ENCODE measurements at places on chromosomes 6 and 20.
A peak's percentile ranks its signal among the peaks of the same experiment; 100 is the strongest.

- DNase-seq = no peak
These were observed 261.9 kb downstream of the CDH26 start for GRCh38 chr20:60219984-60220562.

DNA sequence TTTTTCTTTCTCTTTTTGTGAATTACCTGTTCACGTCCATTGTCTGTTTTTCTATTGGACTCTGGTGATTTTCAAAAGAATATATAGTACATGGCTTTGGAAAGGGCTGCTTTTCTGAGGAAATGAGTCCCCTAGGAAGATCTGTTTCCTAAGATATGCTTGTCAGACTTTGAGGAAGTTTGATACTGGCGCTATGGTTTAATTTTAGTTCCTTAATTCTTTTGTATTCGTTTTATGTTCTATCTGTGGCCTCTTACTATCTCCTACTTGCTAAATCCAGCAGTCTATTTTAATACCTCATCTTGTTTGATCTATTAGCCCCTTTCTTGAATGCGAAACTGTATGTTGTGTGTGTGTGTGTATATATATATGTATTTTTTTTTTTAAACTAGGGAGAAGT is 101.9 kb downstream of the LIN28B start:
- DNase-seq = no peak

GRCh38 chr6:50369996-50370395 is 320.3 kb upstream of the DEFB112 start:
- no peak for DNase-seq

DNA sequence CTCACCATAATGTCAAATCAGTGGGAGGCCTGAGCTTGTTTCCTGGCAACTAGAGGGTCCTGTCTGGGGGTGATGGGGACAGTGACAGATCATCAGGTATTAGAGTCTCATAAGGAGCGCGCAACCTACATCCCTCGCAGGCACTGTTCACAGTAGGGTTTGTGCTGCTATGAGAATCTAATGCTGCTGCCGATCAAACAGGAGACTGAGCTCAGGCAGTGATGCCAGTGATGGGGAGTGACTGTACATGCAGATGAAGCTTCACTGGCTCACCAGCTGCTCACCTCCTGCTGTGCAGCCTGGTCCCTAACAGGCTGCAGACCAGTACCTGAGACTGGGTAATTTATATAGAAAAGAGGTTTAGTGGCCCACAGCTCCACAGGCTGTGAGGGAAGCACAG is 147.3 kb downstream of the TTLL2 start:
- no peak for DNase-seq

DNA sequence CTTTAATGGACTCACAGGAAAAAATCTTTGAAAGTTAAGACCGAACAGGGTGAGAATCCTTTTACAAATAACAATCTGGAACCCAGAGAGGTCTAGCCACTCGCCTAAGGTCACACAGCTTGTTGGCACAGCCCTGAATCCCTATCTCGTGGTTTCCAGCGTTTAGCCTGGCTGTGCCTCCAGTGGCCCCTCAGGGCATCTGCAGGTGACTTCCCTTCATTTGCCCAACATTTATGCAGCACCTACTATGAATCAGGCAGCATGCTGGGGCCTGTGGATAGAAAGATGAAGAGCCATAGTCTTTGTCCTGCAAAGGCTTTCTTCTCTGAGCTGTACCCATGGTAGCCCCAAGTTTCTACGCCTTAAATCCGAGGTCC is 2.6 kb upstream of the NR2E1 start:
- no peak for DNase-seq

DNA sequence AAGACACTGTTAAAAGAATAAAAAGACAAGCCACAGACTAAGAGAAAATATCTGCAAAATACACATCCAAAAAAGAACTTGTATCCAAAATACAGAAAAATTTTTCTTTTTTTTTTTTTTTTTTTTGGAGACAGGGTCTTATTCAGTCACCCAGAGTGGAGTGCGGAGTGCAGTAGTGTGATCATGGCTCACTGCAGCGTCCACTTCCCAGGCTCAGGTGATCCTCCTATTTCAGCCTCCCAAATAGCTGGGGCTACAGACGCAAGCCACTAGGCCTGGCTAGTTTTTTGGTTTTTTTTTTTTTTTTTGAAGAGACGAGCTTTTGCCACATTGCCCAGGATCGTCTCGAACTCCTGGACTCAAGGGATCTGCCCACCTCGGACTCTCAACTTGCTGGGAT is 3.1 kb downstream of the ZUP1 start:
- no peak for DNase-seq

DNA sequence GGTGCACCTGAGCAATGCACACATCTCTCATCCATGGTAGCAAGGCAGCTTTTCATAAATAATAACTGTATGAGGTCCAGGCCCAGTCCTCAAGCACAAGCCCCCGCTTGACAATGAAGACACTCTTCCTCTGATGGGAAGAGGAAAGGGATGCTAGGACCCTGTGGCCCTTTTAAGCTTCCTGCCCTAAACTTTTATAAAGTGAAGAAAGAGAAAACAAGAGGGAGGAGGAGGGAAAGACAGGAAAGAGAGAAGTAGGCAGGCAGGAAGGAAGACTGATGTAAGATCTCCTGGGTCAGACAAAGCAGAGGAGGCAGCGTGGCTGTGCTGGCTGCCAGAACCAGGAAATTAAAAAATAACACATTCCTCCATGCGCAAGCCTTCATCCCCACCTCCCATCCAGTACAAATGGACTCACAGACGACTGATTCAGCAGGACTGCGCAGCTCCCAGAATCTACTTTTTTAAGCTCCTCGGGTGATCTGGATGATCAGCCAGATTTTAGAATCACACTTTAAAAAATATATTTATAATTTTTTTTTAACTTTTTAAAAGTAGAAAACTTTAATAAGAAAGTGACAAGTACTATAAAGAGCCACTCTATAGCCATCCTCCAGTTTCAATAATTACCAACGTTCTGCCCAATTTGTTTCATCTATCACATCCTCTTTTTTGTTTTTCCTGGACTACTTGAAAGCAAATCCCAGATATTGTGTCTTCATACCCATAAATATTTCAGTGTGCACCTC is 16.5 kb downstream of the TNFAIP3 start:
- DNase-seq = no peak

GRCh38 chr6:84273048-84273809 is 45.8 kb upstream of the CEP162 start:
- DNase-seq = no peak

- DNase-seq = no peak
These were observed 37.3 kb upstream of the TOP1 start for GRCh38 chr20:40991181-40991889.

DNA sequence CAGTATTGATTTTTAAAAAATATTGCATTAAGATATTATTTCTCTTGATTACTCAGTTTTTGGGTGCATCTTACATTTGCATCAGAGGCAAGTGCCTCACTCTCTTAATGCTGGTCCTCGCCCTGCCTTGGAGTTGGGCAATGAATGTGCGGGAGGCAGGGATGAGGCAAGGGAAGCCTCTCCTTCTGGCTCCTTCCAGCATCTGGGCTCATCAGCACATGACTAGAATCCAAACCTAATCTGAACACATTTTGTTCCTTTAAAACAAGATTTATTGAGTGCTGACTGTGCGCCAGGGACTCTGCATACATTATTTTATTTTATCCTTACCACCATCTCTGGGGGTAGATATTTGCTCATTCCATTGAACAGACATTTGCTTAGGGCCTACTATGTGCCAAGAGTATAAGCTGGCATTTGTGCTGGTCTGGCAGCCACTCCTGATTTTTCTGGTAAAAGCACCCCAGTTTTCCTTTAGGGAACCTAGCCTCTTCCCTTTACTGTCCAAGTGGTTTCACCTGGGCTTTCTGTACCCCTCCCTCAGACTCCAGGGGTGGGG is 71.9 kb upstream of the ZNFX1 start:
- no peak for DNase-seq

DNA sequence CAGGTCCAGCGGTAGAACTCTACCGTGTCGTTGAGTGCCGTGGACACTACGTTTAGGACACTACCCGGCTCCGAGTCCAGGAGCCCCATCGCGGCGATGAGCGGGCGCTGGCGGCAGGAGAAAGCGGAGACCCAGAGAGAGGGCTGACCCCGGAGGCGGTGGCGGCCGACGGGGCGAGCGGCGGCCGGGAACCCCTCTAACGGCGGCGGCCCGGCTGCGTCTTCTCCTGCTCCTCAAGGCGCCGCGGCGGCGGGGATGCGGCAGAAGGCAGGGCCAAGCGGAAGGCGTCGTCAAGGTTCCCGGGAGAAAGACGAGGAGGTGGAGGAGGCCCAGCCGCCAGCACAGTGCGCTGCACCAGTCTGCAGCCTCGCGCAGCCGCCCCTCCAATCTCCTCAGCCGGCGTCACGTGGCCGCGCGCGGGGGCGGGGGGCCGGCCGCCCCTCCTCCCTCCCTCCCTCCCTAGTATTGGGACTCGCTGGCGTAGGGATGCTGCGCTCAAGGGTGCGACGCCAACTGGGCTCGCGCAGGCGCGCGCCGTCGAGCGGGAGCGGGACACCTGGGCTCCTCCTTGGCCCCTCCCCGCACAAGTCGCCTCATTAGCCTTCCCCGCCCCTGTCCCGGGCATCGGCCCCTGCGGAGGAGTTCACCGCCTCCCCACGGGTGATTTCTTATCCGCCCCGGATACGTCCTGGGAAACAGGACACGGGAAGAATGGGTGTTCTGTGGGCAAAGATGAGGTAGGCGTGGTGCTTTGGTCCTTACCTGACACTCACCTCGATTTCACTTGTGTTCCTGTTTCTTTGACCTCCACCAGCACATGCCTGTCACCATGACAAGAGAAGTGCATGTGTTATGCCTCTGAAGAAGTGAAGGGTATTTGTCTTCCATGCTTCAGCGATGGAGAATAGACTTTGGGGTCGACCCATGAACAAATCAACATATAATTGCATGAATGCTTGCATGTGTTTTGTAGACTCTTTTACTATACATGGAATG is at the start of gene ELOVL4:
Gene ELOVL4 (minus strand): TSS at position 363 of the 996 bp plus-strand sequence. CDS start 274 bp downstream, at position 89.
- DNase-seq = no peak

DNA sequence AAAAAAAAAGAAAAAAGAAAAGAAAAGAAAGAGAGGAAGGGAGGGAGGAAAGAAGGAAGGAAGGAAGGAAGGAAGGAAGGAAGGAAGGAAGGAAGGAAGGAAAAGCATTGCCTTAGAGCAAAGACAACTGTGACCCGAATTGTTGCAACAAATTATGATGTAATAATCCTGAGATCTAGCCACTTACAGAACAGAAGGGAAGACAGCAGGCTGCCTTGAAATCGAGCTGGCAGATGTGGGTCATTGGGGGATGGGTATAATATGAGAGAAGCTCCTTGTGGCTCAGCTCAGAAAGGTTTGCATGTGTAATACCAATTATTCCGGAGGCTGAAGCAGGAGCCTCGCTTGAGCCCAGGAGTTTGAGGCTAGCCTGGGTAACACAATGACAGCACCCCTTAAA is 208.1 kb upstream of the PROKR2 start:
- DNase-seq = no peak

- peak; percentile 4 for DNase-seq
These were observed 577 bp upstream of the SCAND1 start for GRCh38 chr20:35954907-35955251.

- DNase-seq = no peak
These were observed 103.0 kb downstream of the SASH1 start for GRCh38 chr6:148445620-148446019.

DNA sequence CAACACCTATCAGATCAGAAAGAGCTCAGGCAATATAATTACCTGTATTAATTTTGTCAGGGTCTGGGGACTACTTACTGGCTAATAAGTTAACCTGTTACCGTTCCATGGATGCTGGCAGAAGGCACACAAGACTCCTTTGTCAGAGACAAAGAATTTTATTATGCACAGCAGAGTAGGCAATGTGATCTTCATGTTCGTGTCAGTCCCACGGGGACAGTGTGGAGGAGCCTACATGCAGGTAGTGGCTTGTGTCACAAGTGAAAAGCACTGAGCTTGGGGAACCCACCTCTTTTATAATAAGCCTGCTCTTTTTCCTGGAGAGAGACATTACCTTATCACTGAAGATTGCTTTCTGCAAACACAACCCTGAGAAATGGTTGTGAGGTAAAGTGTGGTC is 96.9 kb downstream of the CD164 start:
- no peak for DNase-seq

- DNase-seq = no peak
These were observed 2.6 kb upstream of the ANKRD6 start for GRCh38 chr6:89430201-89430962.

GRCh38 chr6:490251-491037 is 98.9 kb downstream of the IRF4 start:
- no peak for DNase-seq

Data from stimulated activated CD8-positive, alpha-beta memory T cell treated with anti-CD3 and anti-CD28 coated beads, Interleukin-7, amount 100 ng/mL, for 1 hour (primary cell).